ENCODE measurements at places on chromosomes 2 and 18.

DNA sequence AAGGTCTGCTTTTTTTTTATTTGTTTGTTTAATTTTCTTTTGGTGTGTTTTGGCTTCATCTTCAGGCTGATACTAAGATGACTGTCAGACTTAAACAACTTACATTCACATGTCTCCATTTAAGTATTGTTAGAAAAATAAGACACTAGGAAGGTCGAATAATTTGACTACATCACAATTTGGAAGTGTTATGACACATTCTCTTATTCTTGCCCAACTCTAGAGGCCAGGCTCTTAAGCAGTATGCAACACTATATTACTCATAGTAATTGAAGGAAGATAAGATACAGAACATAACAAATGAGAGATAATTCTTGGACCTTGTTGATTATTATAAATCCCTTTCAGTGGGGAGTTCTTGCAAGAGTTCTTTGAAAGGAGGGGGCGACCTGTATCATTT lies 295.3 kb upstream of the COL3A1 start:
- no peak for DNase-seq

GRCh38 chr18:41758534-41758933 lies 196.5 kb upstream of the PIK3C3 start:
- no peak for DNase-seq

DNA sequence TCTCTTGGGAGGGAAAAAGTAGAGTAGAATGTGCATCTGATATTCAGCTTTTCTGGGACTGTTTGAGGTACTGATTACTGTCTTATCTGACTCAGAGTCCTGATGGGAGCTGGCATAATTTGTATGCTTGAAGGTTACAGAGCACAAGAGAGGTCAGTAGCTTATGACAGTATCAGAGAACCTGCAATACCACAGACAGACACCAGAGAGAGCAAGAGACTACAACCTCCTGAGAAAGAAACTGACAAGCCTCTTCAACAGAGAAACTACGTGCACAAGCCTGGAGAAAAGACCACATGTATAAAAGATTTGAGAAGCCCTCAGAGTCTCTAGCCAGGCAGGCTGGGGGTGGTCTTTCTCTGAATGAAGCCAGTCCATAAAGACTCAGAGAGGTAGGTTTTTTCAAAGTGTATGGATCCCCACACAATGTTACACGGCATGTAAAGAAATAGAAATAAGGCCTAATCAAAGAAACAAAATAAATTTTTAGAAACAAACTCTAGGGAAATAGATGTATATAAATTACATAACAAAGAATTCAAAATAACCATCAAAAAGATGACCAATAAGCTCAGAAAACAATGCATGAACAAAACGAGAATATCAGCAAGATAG lies 568.3 kb downstream of the LRRTM4 start:
- peak; percentile 61 for DNase-seq

- no peak for DNase-seq
These were observed 21.6 kb upstream of the SLC9A2 start for GRCh38 chr2:102597788-102598187.

DNA sequence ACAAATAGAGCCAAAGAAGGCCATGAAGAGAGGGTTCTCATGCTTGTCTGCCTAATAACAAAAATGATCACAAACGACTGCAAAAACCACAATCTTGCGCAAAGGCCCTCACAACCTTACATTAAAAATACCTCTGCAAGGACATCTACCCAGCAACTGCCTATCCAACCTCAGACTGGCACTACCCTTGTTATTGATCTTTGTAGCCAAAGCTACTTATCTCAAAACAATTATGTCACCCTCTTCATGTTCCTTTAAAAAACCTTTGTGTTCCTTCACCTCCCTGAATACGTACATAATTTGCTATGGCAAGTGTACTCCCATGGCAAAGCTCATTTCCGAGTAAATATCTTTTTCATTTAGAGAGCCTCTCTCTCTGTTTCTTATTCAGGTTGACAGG lies 44.1 kb downstream of the TMEM163 start:
- no peak for DNase-seq

DNA sequence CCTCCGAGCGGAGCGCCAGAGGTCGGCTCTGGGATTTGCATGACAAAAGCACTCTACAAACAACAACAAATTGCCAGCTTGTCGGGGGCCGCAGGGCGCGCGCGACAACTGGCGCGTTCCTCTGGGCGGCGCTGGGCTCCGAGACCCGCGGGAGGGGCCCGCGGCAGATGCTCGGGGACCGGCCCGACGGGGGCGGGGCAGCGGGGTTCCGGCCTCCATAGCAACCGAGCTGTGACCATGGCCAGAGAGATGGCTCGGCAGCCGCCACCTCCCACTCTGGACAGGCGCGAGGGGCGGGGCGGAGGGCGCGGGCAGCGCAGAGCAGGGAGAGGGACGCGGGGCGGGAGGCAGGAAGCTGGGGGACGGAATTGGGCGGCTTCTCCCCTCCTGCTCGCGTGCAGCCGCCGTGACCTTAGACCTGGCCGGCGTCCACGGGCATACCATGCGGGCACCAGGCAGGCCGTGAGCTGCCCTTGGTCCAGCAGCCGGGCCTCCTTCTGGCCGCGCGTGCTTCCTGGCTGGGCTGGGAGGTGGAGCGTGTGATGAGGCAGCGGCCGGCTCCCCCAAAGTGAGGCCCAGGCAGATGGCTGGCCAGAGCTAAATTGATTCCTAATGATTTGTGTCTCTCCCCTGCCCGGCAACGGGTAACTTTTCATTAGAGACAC lies 171.5 kb downstream of the CELF4 start:
- DNase-seq = no peak

DNA sequence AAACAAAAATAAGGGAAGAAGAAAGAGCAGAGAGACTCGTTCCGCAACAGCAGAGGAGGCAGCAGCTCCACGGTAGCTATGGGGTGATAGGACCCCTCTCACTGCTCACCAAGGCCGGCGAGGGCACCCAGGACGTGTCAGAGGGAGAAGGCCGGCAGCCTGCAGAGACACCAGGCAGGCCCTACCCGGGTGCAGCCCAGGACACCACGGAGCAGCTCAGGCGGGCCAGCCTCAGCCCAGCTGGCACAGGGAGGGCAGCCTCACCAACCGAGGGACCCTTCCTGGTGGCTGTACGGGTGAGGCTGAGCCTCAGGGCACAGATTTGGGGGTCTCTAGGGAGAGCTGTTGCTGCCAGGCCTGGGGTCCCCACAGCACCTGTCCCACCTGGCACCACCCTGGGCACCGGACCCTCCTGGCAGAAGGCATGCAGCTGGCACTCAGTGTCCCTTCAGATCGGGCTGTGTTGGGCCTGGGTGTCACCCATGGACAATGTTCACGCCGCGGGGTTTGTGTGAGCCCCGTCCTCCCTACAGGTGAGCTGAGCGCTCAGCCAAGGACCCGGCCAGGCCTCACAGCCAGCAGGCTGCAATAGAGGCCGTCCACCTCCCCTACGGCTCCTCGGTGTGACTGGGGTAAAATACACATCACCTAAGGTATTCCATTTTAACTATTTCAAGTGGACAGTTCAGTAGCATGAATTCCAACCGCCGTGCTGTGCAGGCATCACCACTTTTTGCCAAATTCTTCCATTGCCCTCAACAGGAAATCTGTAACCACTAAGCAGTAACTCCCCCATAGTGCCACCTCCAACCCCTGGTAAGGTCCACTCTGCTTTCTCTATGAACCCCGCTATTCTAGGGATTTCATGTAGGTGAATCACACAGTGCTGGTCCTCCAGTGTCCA lies 21.6 kb downstream of the KCNG2 start:
- DNase-seq = no peak

DNA sequence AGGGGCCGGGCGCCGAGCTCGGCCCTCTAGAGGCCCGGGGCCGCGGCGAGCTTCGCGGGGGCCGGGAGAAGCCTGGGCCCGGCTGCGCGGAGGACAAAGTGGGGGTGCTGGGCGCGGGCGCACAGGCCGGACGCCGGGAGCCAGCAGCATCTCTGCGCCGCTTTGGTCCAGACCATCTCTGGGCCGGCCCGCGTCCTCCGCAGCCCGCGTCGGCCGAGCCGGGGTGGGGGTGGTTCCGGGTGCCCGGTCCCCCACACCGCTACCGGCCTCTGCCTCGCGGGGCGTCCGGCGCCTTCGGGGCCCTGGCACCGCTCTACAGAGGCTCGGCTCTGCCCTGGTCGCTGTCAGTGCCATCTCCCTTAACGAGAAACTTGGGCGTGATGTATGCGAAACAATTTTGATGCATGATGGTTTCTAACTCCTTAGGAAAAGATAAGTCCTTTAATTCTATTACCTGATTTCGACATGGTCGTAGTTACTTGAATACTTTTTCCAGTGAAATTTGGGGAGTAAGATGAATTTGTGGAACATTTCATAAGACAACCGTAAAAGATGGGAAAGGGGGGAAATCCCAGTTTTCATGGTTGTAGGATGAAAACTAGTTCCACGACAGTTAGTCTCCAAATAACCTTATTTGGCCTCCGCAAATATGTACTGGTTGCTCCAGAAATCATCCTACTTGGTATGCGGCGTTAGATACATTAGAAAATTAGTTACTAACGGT lies 562 bp downstream of the TWSG1 start:
- DNase-seq = no peak
